ENCODE measurements at places on chromosomes 7 and 10.
A peak's percentile ranks its signal among the peaks of the same experiment; 100 is the strongest.

DNA sequence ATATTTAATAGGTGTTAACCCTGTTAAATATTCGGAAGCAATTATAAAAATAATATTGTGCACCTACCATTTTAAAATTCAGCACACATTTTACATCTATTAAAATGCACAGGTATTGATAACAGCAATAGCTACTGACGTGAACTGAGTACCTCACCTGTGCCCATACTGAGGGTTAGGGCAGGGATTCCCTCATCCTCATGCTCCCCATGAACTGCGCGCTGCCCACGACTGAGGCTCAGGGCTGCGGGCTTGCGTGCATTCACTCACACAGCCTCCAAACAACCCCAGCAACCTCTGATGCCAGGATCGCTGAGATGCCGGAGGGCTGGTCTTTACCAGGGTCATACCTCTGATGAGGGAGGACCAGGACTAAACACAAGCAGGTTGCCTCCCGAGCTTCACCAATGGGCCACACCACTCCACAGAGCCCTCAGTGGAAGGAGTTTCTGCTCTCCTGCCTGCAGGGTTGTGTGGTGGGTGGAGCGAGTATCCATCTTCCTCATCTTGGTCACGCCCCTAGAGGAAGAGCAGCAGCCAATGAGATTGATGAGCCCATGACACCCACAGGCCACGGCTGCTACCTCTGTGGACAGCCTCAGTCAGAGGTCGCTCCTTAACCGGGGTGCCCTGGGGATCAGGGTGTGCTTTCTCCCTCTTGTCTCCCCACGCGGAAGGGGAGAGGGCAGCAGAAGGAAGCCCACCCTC lies 478.3 kb downstream of the TNS3 start:
- DNase-seq = no peak

DNA sequence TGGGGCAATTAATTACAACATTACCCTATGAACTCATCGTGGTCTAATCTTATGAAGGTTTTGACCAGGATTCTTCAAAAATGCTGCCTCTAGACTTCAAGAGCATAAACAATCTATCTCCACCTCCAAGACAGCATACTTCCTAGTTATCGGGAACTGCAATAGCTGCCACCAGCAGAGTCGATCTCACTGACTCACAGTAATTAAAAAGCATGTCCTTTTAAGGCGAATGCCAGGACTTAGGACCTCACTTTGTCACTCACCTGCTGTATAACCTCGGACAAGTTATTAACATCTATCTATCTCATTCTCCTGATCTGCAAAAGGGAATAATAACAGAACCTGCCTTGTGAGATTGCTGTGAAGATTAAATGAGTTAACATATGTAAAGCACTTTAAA lies 666.0 kb upstream of the COBL start:
- DNase-seq = no peak

GRCh38 chr7:99579956-99580777 lies 17.9 kb upstream of the TMEM225B start:
- peak; percentile 13 for DNase-seq

- DNase-seq = no peak
Measured at GRCh38 chr10:52890281-52890680, 117.7 kb upstream of the MBL2 start.

- DNase-seq = no peak
Measured at GRCh38 chr7:4073052-4073451, 609.0 kb upstream of the FOXK1 start.

DNA sequence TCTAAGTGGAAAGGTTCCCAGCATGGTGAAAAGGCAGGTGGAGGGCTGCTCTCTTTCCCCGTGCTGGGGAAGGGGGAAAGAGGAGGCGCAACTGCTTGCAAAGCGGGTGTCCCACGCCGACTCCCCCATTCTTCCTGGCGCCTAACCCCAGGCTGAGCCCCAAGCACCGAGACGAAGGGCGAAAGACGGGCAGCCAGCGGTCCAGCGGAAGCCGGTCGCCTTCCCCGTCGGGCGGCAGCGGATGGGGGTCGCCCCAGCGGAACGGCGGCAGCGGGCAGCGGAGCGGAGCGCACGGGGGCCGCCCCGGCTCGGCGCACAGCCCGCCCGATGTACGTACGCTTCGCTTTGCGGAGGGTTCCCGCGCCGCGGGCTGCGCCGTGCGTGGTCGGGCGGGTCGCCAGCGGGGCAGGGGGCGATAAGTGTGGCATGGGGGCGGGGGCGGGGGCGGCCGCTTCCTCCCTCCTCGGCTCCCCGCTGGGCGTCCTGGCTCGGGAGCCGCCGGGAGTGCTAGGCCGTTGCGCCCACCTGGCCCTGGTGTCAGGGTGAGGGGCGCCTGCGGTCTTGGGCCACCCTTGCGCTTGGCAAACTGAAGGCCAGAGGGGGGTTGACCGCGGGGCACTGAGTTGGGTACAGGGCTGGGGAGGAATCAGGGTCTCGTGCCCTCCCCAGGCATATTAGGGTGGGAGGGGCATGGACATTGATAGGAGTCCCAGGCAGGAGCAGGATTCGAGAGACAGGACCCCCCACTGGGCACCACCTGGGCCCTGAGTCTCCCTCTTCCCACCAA lies 35.2 kb upstream of the HSPB1 start:
- no peak for DNase-seq

- DNase-seq = no peak
Measured at GRCh38 chr10:7033031-7033430, 377.8 kb downstream of the SFMBT2 start.

DNA sequence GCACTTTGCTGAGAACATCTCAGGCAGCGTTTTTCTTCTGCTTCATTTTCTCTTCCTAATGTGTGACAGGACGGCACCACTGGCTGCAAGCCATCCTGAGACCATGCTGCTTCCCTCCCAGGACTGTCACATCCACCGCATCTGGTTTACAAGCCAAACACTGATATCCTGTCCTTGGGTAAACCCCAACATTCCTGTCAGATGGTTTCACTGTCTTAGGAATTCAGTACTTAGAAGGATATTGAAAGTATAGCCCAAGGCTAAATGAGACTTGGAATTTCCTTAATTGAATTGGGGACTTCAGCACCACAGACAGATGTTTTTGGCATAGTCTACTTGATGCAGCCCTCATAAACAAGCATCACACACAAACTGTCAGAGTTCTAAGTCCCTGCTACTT lies 74.2 kb upstream of the PLXNA4 start:
- DNase-seq = no peak

- no peak for DNase-seq
Measured at GRCh38 chr7:35700865-35701264, 5.9 kb upstream of the HERPUD2 start.

DNA sequence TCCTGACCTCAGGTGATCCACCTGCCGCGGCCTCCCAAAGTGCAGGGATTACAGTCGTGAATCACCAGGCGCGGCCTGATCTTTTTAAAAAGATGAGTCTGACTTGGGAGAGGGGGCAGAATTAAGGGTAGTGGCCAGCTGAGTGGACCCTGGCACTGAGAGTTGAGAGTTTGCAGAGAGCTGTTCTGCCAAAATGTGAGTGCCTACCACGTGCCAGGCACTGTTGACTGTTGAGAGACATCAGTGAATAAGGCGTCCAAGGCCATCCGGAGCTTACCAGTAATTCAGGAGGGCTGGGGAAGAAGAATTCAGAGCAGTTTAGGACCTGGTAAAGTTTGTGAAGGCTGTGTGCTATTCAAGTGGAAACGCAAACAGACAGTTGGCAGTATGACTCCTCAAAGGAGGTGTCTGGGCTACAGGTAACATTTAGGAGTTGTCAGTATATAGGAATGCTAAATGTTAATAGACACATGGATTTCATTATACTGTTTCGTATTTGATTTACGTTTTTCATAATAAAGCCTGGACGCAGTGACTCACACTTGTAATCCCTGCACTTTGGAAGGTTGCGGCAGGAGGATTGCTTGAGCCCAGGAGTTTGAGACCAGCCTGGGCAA lies 1.5 kb downstream of the NIPSNAP2 start:
- no peak for DNase-seq

DNA sequence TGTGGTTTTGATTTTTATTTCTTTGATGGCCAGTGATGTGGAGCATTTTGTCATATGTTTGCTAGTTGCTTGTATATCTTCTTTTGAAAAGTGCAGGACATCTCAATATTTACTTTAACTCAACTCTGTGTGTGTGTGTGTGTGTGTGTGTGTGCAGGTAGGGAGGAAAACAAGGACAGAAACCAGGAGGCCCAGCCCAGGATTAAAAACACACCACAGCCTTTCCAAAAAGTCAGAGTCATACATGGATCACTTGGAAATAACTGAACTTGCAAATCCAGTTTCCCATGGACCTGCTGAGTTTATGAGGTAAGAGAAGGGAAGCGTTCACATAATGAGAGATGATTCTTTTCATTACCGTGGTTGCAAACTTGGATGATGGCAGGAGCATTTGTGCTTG lies 189.9 kb upstream of the LYZL1 start:
- no peak for DNase-seq

DNA sequence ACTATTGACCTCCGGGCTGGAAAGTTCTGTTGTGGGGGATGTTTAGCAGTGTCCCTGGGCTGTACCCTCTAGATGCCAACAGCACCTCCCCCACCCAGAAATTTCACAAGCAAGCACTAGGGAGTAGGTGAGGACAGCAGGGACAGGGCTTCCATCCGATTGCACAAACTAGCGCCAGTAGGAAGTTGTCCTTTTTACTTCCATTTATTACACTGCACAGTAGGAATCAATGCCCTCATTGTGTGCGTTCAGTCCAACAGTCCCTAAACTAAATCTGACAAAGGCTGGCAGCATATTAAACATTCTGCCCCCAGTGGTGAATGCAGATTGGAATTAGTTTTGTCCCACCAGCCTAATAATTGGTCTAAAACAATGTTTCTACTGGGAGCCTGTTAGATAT lies 6.4 kb upstream of the SOSTDC1 start:
- DNase-seq = no peak

DNA sequence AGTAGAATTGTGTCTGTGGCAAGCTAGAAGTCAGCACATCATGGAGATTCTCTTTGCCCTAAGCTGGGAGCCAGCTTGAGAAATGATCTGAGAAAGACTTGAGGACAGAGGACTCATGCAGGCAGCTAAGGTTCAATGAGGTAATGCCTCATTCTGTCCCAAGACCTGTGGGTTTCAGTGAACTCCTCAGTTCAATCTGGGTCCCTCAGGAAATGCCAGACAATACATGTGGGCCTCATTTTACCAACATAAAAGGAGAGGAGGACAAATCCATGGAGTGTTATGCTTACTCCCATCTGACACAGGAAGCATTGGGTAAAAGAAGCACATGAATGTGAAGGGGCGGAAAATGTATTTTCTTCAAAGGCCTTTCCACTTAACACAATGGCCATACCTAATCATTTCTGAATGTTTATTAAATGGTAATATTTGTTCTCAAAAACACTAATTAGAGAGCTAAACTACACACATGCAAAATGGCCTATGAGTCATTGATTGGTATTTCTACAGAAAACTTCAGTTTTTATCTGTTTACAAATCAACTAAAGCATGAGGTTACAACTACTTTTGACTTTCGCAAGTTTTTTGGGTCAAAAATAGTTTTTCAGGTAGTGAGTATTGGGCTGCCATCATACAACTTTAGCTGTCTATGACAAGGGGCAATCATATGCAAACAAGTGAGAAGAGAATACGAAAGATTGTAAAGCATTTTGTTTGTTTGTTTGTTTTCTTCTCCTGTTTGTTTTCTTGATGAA lies 205.3 kb downstream of the CHRM2 start:
- no peak for DNase-seq

GRCh38 chr7:65798111-65799075 lies 74.5 kb upstream of the VKORC1L1 start:
- DNase-seq = no peak

- DNase-seq = no peak
Measured at GRCh38 chr7:1229202-1229947, 3.3 kb upstream of the UNCX start.

- DNase-seq = no peak
Measured at GRCh38 chr7:68562323-68562899, 1035.9 kb upstream of the AUTS2 start.

GRCh38 chr10:68156373-68157185 lies 47.3 kb downstream of the MYPN start:
- no peak for DNase-seq
